Calu3 (cell line): ENCODE measurements at places on chromosomes 1 and 21. TPM values are rescaled to one million over a fixed set of nuclear protein-coding genes. Genes with fewer than 3 reads are reported as not detected.

GRCh38 chr1:106926803-106927582 is 129.5 kb upstream of the PRMT6 start:
- DNase-seq: no peak

DNA sequence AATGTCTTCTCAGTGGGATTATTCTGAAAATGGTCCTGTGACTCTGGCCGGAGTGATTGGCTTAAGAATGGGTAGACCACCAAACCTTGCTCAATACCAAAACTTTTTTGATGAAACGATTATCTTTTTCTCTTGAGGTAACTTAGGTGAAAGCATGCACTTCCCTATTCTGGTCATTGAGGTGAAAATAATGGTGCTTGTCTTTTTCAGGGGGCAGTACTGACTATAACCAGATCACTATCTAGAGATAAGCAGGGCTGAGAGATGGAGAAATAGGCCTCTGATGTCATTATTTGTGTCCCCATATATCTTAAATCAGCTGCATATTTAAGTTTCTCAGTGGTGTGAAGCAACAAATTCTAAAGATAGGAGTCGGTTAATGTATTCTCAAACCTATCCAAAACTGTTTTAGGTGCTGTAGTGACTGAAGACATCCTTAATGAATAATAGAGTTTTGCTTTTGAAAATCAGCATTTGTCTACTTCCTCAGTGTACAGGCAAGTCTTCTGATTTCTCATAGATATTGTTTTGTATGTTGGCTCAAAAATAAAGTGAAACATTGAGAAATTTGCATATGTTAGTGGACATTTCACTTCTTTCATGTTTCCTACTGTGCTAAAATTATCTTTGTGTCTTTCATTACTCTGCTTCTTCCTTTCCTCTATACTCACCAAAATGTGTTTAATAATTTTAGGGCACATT is 735.3 kb upstream of the ADGRL4 start:
- DNase-seq: no peak

DNA sequence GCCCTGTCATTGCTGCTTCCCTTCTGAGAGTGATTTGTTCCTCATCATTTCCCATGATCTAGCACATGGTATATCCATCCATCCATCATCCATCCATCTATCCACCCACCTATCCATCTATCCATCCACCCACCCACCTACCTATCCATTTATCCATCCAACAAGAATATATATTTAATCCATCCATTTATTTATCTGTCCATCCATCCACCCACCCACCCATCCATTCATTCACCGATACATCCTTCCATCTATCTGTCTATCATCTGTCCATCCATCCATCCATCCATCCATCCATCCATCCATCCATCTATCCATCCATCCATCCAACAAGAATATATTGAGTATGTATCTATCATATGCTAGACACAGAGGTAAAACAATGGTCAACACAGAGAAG is 100.0 kb upstream of the ACTL8 start:
- DNase-seq: no peak

NKAIN1 gene
- not detected in 2 replicates for total RNA-seq
